CD4-positive, alpha-beta T cell treated with Interleukin-21 for 1 hour (primary cell): ENCODE measurements at places on chromosomes 7 and 10.

DNA sequence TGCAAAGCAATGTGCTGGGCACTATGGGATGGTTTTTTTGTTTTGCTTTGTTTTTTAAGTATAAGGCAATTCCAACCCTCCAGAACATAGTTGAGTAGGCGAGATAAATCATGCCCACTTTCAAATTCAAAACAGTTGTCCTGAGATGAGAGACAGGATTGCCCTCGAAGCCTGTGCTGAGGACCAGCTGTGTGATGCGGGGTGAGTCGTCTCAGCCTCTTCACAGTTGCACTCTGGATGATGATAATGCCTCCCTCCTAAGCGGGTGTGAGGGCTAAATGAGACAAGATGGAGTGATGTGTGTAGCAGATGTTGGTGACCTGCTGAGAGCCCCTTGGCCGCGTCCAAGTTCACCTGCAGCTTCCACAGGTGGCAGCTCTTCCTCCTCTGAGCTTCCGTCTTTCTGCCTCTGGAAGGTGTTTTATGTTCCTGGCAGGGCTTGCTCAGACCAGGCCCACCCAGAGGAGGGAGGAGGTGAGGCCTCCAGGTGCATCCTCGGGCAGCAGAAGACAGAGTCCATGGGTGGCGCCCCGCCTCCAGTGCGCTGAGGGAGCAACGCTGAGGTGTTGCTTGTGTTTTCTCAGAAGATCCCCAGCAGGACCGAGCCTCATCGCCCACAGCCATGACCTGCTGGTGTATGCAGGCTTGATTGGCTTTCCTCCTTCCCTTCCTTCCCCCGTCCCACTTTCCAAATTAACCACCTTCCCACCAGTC lies 30.6 kb downstream of the ECHDC3 start:
- DNase-seq: no peak

- DNase-seq: no peak
Observed at GRCh38 chr7:712381-713138, 13.9 kb upstream of the DNAAF5 start.

DNA sequence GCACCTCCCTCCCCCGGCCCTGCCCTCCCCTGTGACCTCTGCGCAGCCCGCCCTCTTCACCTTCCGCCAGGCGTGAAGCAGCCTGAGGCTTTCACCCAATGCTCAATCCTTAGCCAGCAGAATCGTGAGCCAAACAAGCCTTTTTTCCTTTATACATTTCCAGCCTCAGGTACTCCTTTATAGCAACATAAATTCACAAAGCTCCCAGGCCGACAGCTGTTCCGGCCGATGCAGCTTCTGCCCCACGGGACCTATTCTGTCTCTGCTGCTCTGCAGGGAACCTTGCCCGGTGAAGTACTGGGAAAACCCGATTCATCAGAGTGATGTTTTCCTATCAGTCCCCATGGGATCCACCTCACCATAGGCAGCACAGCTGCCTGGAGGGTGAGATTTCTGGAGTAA lies 87.4 kb downstream of the CHST15 start:
- DNase-seq: no peak

DNA sequence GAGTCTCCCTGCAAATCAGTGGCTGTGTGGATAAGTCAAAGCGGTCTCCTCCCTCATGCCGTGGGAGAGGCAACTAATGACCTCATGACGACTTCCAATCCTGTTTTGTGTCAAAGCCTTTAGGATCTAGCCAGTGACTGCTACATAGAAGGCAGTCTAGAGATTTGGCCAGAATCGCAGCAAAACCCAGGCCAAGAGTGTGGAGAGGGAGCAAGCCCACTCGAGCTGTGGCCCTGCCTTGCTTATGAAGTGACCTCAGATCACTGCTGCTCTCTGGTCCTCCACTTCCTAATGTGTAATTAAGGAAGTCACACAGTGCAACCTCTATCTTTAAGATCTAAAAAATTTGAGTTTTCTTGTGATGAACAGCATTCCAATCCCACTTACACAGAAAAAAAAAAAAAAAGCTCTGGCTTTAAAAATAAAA lies 296.7 kb upstream of the KLF6 start:
- no peak for DNase-seq

GRCh38 chr10:121675344-121675743 lies 77.1 kb upstream of the FGFR2 start:
- no peak for DNase-seq

DNA sequence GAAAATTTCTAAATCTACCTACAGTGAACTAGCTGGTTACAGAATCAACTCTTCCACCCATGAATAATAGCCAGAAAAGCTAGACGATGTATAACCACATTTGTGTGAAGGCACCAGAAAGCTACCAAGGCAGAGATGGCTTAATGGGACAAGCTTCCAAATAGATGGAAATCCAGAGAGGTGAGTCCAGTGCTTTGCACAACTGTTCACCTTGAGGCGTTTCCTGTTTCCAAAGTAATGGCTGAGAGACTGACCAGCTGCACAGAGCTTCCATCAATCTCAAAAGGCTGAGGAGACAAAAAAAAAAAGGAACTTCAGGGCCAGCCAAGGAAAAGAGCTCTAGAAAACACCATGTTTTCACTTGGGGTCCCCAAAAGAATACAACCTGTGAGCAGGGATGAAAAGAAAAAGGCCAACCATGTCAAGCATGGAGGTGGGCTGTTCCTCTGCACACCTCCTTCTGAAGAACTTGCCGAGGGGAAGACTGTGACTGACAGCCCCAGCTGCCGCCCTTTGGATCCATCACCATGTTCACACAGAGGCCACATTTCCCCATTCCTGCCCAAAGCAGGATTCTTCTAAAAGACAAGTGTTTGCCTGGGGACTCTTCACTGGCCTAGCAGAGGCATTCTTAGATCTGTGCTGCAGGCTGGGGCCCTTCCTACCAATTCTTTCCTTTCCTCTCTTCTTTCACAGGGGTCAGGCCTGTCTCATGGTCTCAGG lies 72.9 kb downstream of the ARHGAP21 start:
- DNase-seq: no peak

GRCh38 chr10:79449181-79450146 lies 4.0 kb upstream of the ZCCHC24 start:
- DNase-seq: no peak

- DNase-seq: no peak
Observed at GRCh38 chr7:76301000-76301399, 1.5 kb upstream of the HSPB1 start.

DNA sequence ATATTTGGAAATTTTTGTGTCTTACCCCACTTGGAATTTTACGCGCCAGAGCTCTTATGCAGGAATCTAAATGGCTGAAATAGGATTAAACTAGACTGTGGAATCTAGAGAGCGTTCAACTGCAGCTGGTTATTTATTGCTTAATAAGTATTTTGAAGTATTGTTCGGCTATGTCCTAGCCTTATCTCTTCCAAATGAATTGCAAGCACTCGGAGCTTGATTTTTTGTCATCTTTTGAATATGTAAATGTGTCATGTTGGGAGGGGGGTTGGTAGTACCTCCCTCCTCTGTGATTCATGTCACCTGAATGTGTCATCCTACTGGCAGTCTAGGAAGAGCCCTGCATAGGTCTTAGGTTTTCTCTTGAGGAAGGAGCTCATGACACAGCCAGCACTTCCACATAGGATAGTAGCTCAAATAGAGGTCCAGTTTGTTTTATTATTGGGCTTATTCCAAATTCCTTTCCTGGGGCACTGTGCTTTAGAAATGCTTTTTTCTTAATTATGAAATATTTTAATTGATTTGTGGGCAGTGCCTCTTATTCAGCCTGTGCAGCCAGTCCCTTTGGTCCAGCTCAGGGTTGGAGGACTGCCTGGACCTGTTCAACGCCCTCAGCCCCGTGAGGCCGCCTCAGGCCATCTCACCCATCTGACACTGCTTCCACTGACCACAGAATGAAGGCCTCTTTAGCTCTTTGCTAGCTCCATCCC lies 22.5 kb upstream of the TRIL start:
- DNase-seq: no peak

DNA sequence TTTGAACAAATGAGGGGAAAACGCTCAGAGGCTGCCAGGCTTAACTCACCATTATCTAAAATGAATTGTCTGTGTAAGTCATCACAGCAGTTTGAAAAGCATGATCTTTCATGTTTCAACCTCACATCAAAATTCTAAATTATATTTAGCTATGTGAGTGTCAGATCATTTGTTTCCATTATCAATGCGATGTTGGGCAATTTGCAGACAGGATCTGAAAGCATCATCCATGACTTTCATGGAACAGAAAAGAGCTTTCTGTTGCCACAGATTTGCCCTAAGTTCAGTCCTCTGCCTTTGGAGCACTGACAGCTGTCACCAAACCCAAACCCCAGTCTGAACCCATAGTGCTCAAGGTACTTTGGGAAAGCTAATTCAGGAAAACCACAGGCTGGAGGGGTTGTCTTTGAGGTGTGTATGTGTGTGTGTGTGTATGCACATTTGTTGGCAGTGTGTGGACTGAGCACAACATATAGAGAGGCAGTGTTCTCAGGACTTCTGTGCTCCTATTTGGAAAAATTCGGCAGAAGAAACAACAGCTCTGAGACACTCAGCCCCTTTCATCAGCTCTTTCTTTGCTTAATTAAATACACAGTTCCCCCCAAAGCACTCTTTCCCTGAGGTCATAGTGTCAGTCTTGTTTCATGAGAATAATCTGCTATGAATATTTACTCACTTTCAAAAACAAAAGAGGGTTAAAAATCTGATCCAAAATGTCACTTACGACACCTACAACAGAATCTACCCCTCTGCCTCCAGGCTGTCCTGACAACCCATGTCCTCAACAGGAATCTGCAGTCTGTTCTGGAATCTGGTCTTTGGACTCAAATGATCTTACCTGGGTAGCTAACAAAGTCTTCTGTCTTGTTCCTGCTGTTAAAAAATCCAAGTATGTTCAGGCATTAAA lies 188.5 kb upstream of the KLF14 start:
- no peak for DNase-seq

DNA sequence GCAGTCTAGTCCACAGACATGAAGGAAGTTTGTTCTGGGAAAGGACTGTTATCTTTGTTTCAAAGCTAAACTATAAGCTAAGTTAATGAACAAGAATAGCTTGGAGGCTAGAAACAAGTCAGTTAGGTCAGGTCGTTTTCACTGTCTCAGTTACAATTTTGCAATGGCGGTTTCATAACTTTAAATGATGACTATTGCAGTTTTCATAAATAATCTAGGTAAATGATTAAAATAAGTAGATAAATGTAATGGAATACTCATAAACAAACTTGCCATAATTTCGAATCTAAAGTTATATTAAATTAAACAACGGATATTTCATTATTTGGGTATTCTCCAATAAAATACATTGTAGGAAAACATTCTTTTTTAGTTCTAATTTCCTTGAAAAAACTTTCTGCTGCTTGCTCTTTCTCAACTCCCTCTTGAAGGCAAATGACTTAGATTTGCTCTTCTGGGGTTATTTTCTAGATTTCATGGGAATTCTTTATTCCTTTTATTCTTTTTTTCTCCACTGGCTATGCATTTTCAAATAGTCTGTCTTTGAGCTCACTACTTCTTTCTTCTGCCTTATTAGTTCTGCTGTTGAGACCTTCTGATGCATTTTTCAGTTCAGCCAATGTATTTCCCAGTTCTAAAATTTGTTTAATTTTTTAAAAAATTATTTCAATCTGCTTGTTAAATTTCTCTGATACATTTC lies 103.8 kb upstream of the APBB1IP start:
- peak; percentile 15 for DNase-seq

- no peak for DNase-seq
Observed at GRCh38 chr10:104903433-104903832, 262.3 kb downstream of the SORCS3 start.

DNA sequence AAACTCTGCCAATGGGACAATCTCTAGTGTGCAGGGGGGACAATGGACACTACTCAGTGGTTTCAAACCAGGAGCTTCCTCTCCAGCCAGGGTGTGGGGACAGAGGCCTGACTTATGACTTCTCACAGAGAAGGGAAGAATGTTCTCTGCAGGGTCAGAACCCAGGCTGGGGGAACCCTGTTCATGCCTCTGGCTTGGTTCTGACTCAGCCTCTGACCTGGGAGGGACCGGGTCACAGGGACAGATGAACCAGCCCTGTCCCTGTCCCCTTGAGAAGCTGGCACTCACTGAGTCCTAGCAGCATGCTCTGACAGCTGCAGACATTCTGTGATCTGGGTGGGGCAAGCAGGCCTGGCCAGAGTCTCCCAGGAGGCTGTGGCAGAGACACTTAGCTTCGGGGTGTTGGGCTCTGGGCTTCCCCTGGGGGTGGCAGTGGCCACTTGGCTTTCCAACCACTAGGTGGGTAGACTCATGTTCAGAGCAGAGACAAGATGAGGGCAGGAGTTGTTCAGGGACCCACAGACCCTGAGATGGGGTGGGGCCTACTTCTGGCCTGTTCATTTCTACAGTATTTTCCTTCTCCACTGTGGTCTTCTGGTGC lies 13.6 kb downstream of the TSPAN15 start:
- DNase-seq: peak; percentile 27

- no peak for DNase-seq
Observed at GRCh38 chr7:8291397-8292141, 29.6 kb upstream of the ICA1 start.

DNA sequence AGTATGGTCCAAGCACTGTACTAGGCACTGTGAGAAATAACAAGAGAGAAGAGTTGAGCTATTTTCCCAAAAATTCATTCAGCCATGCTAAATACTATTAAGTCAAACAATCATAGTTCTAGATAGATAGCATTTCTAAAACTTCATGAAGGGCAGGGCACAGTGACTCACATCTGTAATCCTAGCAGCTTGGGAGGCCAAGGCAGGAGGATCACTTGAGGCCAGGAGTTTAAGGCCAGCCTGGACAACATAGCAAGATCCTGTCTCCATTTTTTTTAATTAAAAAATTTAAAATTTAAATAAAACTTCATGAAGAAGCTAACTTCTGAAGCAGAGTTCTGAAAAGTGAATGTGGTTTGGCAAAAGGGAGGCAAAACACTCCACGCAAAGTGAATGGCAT lies 29.9 kb downstream of the USP54 start:
- no peak for DNase-seq

DNA sequence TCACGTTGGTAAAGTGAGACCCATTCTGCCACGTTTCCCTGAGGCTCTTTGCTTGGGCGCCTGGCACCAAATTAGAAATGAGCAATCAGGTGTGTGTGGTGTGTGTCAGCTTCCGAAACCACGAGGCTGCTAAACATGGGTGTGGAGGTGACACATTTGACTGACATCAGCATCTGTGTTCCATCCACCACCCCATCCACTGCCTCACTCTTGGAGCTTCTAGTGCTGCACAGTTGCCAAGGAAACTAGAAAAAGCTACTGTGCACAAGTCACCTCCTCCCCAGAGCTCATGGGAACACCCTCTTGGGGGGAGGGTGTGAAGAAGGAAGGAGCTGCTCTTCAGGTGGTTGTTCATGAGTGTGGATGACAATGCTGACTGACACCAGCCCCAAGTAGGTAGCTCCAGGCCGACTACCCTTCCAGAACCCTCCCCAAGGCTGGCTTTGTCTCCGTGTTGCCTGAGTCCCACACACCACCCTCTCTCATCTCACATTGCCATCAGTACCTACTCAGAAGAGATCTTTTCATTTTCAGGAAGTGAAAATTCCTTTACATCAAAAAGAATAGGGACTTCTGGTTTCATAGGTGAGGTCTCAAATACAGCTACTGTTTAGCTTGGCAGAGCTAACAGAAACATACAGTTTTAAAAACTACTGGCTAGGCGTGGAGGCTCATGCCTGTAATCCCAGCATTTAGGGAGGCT lies 152.2 kb downstream of the TMEM178B start:
- no peak for DNase-seq

GRCh38 chr7:90425376-90425775 lies 22.1 kb downstream of the CLDN12 start:
- no peak for DNase-seq
